ENCODE measurements at places on chromosomes 5 and 9. TPM values are rescaled to one million over a fixed set of nuclear protein-coding genes. Genes with fewer than 3 reads are reported as not detected.

- no peak overlapping the region for H3K27ac ChIP-seq
- no peak overlapping the region for H3K4me3 ChIP-seq
- no peaks in the 10 kb centered on the region for H3K36me3 ChIP-seq
- H3K4me1 ChIP-seq: no peaks in the 10 kb centered on the region
- no peak for DNase-seq
These were observed 782.3 kb downstream of the BRINP1 start for GRCh38 chr9:118586978-118587377.

DNA sequence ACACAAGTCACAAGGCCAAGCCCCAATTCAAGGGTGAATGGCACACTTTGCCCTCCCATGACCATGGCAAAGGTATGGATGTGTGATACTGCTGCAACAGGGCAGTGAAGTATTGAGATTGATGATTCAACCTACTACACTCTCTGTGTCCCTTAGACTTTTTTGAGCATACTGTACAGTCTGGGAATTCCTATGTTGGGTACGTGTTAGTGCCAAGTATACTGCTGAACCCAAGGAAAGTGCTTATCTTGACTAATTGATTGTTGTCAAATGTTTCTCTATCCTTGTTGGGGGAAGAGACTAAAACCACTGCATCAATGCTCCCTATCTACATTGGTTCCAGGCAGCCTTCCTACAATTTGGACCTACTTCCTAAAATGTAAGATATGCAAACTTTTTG is 93.7 kb downstream of the NDFIP1 start:
- peaks cover 20% of the 10 kb centered on the region for H3K4me1 ChIP-seq
- peak; percentile 76 for DNase-seq
- peak overlapping the region; percentile 74 for H3K27ac ChIP-seq
- no peaks in the 10 kb centered on the region for H3K27me3 ChIP-seq
- no peaks in the 10 kb centered on the region for H3K36me3 ChIP-seq

GRCh38 chr5:157530226-157530972 is 45.2 kb downstream of the ADAM19 start:
- DNase-seq: no peak
- H3K27ac ChIP-seq: no peak overlapping the region
- no peaks in the 10 kb centered on the region for H3K36me3 ChIP-seq
- H3K27me3 ChIP-seq: no peaks in the 10 kb centered on the region
- no peak overlapping the region for H3K4me3 ChIP-seq

- H3K4me1 ChIP-seq: no peaks in the 10 kb centered on the region
- DNase-seq: peak; percentile 51
- no peaks in the 10 kb centered on the region for H3K36me3 ChIP-seq
- H3K4me3 ChIP-seq: no peak overlapping the region
These were observed 53.5 kb downstream of the PPP2R2B start for GRCh38 chr5:146825033-146825432.

DNA sequence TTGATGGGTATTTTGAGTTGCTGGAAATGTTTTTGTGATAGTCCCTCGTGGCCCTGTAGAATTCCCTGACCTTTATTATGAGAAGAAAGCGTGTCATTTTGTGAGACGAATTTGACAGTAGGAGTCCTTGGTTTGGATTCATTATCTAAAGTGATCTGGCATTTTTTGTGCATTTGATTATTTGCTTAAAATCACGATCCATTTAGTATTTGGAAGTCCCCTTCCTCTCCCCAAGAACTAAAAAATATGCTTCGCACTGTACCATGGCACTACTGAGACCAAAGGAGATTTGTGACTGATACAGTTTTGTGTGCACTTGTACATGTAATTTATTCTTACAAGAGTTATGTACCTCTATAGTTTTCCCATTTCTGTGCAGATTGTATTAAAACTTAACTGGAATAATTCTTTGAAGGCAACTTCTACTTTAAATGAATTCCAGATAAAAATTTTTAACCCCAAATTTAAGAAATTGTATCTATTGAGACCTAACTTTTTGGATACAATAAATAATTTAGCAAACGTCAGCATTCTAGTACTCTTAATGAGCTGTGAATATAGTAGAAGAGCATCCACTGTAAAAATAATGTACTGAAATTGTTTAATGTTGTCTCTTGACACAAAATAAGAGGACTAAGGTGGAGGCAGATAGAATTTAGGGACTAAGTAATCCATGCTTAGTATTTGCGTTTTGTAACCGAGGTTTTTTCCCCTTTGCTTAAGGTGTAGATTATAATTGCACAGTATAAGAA is 2.1 kb downstream of the MAP3K1 start:
- H3K4me3 ChIP-seq: peak overlapping the region; percentile 89
- no peak overlapping the region for H3K27ac ChIP-seq
- no peak for DNase-seq
- no peaks in the 10 kb centered on the region for H3K36me3 ChIP-seq
- H3K27me3 ChIP-seq: 0 out of 2 replicates have a peak, but pooled peaks cover 4% of the 10 kb centered on the region

ARL14EPL gene
- polyA plus RNA-seq: not detected

All from GM23248 (cell line).